ENCODE measurements at places on chromosomes 5 and 9.

DNA sequence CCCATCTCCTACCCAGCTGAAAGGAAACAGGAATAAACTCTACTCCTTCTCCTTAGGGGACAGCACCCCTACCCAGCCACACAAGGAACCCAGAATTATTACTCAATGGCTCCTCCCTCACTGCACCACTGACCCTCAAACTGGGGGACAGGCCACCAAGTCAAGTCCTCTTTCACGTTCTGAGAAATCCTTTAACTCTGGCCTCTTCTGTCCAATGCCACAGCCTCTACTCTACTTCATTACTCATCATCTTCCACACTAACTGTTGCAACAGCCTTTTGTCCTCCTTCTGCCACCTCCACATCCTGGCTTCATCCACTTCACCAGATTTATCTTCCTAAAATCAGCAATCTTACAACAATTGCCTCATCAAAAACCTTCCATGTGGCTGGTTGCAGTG, 6.8 kb downstream of the TTC39B start:
- no peak for DNase-seq

DNA sequence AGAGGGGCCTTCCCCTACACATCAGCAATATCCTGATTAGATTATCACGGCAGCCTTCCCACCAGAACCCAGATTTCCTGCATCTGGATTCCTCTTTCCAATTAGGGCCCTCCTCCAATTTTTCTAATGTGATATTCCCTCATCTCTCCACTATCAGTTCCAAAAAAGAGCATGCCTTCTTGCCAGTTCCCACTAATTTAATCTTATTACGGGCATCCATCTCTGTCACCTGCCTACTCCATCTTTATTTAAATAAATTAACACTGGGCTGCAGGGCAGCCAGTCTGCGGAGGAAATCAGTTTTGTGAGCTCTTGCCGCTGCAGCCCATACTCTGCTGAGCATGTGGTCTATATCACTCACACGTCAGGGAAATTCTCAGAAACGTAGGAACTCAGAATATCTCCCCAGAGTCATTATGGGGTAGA, 16.6 kb upstream of the FBP2 start:
- DNase-seq, result no peak

DNA sequence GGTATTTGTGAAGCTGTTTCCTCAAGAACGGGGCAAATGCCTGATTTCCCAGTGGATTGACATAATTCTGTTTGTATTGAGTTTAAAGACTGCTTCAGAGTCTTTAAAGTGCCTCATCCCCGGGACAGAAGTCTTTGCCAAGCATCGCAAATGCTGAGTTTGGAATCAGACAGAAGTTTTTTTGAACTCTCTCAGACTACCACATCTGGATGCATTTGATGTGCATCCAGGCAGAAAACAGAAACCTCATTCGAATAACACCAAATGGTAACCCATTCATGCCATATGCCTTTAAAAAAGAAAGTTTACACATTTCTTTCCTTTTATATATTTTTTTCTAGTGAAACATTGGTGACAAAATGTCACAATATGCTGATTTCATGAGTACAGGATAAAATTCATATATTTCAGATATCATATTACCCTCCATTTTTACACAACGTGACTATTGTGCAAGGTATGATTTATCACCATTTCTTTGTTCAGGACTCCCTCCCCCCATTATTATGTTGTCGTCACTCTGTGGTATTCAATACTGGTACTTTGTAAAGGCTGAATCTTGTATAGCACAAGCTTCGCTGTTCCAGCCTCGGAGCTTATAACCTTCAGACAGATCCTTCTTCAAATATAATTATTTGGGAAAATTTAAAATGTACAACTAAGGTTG, 91.1 kb downstream of the ZNF608 start:
- DNase-seq, result no peak

GRCh38 chr5:132771503-132771998, 5.5 kb downstream of the SEPTIN8 start:
- no peak for DNase-seq

DNA sequence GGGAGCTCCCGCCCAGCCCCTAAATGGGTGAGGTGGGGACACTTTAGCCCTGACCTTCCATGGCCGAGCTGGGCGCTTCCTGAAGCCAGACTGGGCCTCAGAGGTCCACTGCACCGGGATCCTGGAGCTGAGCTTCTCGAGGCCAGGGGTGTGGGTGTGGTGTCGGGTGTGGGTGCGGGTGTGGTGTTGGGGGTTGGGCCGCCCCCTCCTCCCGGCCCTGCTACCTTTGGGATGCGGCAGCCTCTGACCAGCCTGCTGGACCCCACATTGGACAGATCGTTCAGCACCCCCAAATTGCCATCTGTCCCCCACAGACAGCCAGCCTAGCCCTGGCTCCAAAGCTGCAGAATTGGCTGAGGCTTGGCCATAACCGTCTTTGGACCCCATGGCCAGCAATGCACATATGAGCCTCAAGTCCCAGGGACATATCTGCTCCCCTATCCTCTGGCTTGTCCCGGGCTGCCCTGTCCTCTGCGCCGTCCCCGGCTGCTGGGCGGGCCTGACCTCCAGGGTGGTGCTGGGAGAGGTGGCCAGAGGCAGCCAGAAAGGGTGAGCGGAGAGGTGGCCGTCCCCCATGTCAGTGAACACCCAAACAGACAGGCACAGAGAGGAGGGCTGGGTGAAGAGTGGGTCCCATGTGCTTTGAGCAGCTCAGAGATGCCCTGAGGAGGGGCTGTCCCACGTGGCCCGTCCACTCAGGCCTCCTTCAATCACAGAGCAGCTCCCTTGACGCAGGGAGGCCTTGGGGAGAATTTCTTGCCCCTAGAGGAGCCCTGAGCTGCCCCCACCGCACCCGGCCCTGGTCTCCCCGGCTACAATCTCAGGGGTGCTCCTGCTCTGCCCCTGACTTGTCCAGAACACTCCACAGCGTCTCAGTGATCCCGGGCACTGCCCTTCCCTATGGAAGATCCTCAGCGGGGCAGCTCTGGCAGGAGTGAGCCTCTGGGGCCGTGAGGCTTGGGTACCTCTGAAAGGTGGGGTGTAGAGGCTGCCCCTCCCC, 3.4 kb upstream of the PTGDS start:
- no peak for DNase-seq
